ENCODE measurements at places on chromosomes 12 and 14. TPM values are rescaled to one million over a fixed set of nuclear protein-coding genes. Genes with fewer than 3 reads are reported as not detected.

- peak; percentile 92 for DNase-seq
These were observed 6.3 kb upstream of the ITGB7 start for GRCh38 chr12:53213348-53213747.

LMNTD1 gene
- not detected for total RNA-seq

- no peak for DNase-seq
These were observed 62.6 kb upstream of the KITLG start for GRCh38 chr12:88642675-88643431.

DNA sequence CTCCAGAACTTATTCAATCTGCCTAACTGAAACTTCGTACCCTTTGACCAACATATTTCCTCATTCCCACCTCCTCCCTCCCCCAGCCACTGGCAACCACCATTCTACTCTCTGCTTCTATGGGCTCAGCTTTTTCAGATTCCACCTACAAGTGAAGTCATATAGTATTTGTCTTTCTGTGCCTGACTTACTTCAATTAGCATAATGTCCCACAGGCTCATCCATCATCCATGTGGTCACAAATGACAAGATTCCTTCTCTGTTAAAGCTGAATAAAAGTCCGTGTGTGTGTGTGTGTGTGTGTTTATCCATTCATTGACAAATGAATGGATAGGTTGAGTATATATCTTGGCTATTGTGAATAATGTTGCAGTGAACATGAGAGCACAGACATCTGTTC, 1.3 kb upstream of the C14orf39 start:
- no peak for DNase-seq

CDKL1 gene
- 2.9 TPM for total RNA-seq

GRCh38 chr12:3838076-3838475, 35.1 kb downstream of the PARP11 start:
- no peak for DNase-seq

DNA sequence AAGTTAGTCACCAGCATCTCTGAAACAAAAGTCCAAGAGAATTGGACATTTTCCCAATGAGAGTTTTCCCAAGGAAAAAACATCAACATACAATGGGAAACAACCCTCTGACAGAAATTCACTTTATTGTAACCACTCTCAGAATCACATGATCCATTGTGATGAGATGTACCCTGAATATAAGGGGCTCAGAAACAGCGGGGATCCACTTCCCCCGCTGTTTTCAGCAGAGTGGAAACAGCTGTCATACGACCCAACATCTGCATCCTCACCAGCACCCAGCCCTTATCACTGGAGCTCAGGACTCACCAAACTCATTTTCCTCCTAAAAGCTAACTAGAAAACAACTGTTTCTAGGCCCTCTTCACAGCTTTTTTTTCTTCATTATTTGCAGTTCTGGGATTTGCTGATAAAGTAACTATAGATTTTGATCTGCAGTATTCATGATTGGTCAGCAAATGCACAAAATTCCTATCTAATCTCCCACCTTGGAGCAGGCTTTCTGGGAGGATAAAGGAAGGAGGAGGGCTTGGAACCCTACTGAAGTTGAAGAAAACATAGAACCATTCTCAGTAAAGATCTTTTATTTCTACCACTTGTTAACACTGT, 31.3 kb downstream of the CORO1C start:
- no peak for DNase-seq

GPX2 gene
- total RNA-seq, result not detected

- DNase-seq, result no peak
These were observed 164.7 kb downstream of the SUDS3 start for GRCh38 chr12:118541071-118541470.

DNA sequence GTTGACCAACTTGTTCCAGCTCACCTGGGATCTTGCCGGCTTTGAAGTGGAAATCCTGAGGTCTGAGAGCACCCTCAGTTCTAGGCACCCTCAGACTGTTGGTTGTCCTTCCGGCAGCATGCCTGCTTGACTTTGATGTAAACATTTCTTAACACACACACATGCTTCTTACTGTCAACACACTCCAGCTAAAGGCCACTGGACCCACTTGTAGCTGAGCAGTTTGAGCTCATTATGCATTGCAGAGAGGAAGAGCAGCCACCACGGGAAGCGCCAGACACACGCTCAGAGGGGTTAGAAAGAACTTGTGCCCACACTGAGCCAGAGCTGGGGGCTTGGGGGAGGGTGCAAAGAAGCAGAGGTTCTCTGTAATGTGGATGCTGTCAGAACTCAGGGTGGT, 55.8 kb downstream of the TNFAIP2 start:
- DNase-seq, result no peak

DNA sequence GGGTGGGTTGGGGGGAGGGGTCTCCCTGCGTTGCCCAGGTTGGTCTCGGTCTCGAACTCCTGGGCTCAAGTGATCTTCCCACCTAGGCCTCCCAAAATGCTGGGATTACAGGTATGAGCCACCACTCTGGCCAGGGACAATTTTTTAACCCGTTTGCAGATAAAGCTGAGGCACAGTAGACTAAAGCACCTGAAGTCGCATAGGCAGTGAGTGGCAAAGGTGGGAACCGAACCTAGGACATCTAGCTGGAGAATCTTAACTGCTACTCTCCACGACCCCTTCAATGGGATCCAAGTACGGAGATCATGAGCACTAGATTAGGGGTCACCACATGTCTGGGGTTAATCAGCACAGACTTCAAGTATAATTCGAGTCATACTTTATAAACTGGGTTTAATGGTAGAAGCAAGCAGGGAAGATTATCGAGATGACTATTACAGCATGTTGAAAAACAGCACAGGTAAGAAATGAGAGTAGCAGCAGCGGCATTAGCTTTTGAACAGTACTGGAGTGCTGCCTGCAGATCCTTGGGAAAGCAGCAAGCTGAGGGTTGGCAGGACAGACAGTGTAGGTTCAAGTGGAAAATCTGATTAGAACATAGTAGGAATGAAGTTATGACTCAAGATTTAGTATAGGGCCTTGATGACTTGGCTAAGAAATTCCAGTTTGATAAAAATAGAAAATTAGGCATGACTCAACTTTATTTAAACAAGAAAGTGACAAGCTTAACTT, 23.9 kb downstream of the NID2 start:
- peak; percentile 13 for DNase-seq

- DNase-seq, result no peak
These were observed 190.1 kb upstream of the SYT1 start for GRCh38 chr12:78674311-78675090.

DNA sequence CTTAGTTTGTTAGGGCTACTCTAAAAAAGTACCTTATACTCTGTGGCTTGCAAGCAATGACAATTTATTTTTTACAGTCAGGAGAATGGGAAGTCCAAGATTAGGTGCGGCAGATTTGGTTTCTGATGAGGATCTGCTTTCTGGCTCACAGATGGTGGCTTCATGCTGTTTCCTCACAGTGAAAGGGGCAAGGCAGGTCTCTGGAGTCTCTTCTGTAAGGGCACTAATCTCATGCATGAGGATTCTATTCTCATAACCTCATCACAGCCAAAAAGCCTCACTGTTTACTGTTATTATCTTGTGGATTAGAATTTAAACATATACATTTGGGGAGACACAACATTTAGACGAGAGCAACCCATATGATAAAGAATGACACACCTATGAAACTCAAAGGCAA, 1957.4 kb upstream of the SEL1L start:
- no peak for DNase-seq

GRCh38 chr14:100691395-100692056, 35.2 kb upstream of the DLK1 start:
- DNase-seq, result no peak

IFT81 gene
- total RNA-seq, result 3.5 TPM

SPIC gene
- total RNA-seq, result not detected

- DNase-seq, result no peak
These were observed 150.2 kb upstream of the CLEC14A start for GRCh38 chr14:38405851-38406635.

DNA sequence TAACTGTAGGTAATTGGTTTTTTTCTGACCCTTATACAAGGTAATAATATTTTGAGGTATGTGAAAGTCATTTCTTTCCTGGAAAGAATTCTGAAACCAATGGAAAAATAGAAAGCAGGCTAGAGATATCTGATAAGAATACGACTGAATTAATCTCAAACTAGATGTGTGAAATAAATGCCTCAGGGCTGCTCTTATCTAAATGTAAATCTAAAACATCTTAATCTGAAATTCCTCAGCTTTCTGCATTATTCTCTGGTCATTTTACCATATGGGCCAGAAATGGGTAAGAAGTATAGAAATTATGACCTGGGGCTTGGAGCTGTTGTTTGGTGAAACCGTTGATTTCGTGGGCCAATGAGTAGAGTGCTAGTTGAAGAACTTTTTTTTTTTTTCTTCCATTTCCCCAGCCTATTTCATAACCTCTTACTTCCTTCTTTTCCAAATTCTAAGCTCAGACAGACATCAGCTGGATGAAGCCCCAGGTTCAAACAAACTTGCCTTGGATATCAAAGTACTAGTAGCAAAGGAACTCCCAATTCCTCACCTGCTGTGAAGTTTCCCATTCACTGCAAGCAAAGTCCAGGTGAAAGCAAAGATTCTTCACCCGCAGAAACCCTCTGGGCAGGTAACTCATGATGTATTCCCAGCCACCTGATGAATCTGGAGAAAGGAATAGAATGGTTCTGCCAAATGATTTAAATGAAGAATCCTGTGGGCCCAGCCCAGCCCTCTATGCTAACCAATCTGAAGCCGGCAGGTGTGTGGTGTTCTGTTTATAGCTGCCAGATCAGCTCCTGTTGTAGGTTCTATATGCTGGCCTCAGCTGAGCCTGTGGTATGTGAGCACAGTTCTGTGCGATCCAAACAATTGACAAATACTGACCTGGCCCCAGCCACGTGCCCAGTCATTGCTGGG, 9.7 kb upstream of the FOS start:
- DNase-seq, result no peak

TMPRSS12 gene
- total RNA-seq, result not detected

DNA sequence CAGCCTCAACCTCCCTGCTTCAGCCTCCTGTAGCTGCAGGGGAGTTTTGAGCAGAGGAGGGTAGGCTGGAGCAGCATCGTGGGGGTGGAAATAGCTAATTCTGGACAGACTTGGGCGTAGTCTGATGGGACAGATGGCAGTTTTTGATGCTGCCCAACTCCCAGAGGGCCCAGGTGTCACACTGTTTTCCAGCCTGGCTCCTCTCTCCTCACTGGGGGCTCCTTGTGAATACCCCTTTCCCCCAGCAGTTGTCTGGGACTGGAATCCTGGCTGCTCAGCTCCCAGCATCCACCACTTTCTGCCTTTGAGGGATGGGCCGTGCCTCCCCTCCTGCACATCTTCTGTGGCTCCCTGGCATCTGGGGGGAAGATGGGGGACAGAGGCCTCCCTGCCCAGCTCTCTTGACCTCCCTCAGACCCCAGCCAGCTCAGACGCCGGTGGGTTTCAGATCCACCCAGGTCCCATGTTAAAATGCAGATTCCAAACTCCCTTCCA, 34.0 kb downstream of the SH2B3 start:
- peak; percentile 3 for DNase-seq

PTCSC3 gene
- not detected for total RNA-seq

PAX9 gene
- total RNA-seq, result not detected

Measured in activated CD4-positive, alpha-beta T cell treated with anti-CD3 and anti-CD28 coated beads for 36 hours (primary cell).